ENCODE measurements at places on chromosomes 12 and 14. TPM values are rescaled to one million over a fixed set of nuclear protein-coding genes. Genes with fewer than 3 reads are reported as not detected.

GRCh38 chr12:16509411-16509810 is 96.6 kb downstream of the LMO3 start:
- no peak for DNase-seq

- DNase-seq, result no peak
Measured at GRCh38 chr14:68631394-68632053, 161.3 kb downstream of the ZFP36L1 start.

GRCh38 chr14:53716578-53716977 is 240.0 kb downstream of the BMP4 start:
- no peak for DNase-seq

Gene HCAR3
- 1.8 TPM for total RNA-seq

All from omental fat pad (tissue), 4 donors.